Ovary (tissue), 10 donors: ENCODE measurements at places on chromosomes 7 and 10. TPM values are rescaled to one million over a fixed set of nuclear protein-coding genes. Genes with fewer than 3 reads are reported as not detected.

GRCh38 chr10:16811765-16812164, 5.5 kb downstream of the RSU1 start:
- no peak for DNase-seq

DNA sequence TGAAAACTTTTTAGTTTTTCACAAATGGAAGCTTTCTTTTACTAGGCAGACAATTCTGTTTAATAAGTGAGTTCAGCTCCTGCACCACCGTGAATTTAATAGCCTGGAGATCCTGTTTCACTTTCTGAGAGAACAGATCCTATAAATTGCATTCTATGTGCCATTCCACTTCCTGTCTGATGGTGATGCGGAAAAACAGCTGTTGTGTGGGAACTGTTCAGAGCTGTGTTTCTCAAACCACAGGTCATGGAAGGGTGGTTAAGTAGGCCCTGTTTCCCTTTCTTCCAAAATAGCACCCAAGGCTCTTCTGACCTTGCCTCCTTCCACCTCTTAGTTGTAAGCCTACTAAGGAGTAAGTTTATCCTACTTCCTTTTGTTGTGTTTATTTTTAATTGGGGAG, 97.2 kb upstream of the DKK1 start:
- no peak for DNase-seq

- DNase-seq, result peak; percentile 26
Measured at GRCh38 chr7:71145906-71146901, 14.3 kb downstream of the GALNT17 start.

The MUC3A gene
- total RNA-seq, result not detected

- DNase-seq, result no peak
Measured at GRCh38 chr7:156223935-156224832, 411.9 kb upstream of the SHH start.

The PBLD gene
- total RNA-seq, result 4.7 TPM

The CDK1 gene
- 0.91 TPM for total RNA-seq

- no peak for DNase-seq
Measured at GRCh38 chr7:45187946-45188411, 30.4 kb downstream of the RAMP3 start.

DNA sequence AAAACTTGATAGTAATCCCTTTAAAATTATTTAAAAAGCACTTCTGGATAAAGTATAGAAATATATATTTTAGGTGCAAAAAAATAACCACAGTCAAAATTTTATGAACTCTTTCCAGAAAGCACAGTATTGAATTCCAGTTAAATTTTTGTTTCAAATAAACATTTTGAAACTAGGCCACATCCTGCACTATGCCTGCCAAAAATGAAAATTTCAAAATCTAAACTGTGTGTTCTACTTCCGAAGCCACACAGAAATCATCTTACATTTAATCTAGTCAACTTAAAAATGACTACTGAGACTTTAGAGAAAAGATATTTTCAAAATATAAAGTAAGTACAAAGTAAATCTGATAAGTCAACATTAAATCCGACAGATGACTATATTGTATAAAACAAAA, 50.0 kb downstream of the MAGI2 start:
- DNase-seq, result no peak
